ENCODE measurements at places on chromosomes 1 and 21.

DNA sequence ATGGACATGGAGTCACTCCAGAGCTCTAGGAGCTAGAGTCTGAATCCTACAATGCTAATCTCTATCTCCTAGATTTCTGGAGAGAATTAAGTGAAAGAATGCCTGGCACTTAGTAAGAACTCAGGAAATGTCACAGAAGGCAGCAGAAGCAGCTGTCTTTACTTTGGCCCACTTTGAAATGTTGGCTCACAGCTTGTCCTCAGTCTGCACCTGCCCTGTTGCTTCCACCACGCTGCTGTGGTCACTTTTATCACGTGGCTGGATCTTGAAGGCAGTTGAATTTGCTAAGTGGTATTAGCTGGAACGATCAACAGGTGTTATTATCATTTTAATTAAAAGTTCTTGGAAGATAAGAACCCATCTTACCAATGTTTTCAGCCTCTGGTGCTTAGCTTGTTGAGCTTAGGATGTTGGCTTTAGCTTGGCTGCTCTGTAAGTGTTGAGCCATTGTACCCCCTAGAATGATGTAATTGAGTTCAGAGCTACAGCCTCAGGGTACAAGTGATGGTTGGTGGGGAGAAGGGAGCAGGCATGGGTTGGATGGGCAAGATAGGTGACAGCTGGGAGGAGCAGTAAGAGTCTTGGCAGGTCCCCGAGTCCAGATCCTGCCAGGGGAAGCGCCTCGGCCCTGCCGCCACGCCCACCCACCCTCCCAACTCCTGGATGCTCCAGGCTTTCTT lies 41.9 kb upstream of the EPS8L3 start:
- no peak for DNase-seq

DNA sequence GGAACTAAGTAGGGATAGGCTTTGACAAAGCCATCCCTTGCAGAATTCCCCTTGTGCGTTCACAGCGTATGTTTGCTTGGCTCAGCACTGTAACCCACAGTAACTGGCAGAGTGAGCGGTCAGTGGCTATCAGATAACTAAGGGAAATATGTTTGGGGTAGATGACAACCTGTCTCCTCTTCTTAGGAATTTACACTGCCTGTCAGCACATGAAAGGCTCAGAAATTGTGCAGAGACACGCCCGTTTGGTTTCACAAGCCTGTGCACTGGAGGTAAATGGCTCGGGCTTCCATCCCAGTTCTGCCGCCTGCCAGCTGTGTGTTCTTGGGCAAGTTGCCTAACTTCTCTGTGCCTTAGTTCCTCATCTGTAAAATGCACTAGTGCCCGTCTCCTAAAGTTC lies 101.2 kb downstream of the PRDM2 start:
- DNase-seq, result no peak

DNA sequence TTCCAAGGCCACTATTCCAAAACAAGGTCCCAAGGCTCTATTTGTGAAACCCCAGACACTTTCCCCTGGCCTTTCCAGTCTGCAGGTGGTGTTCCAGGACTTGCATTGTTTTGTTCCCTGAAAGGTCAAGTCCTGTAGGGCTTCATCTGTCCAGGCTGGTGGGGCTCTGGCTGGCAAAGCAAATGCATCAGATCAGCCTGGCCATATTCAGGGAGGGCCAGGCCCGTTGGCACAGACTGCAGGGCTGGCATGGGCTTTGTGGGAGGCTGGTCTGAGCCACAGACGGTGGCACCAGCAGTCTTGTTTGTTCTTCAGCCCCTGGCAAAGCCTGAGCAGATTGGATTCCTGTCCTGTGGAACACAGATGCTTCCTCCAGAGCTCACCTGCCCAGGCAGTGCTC lies 93.0 kb downstream of the SPATA46 start:
- no peak for DNase-seq

- DNase-seq, result no peak
Observed at GRCh38 chr1:22223176-22223575, 80.3 kb upstream of the WNT4 start.

- no peak for DNase-seq
Observed at GRCh38 chr1:203797948-203798655, 2.7 kb downstream of the ZBED6 start.

DNA sequence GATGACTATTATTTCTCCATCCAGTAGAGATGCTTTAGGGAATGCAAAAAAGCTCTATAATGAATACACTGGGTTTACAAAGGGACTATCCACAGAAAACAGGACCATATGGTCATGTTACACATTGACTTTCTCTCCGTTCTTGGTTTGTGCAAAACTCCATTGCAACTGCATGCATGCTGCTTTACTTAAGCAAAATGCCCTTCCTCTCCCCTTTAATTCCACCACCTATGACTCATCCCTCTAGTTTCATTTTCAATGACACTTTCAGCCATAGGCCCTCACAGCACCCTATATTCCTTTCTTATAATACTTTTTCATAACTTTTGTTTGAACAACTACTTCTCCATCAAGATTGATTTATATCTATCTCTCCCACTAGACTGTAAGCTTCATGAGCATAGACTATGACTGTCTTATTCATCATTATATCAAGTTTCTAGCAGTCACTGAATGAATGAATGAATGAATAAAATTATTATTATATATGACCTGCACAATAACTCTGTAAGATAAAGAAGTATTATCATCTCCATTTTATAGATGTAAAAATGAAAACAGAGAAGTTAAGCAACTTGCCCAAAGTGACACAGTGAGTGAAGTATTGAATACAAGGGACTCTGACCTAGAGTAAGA lies 248.9 kb downstream of the PLPP3 start:
- DNase-seq, result no peak

DNA sequence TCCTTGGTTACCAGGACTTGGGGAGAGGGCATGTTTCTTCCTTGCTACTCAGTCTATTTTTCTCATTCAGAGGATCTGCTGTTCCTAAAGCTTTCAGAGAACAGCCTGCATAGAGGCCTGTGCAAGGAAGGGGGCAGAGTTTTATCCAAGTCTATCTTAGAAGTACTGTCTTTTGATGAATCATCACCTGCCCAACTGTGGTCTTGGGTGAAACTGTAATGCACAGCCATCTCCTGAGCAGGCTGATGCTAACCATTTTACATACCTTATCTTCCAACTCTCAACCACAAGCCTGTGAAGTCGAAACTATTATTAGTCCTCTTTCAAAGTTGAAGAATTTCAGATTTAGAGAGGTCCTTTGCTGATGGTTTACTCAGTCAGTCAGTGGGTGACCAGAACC lies 368.0 kb downstream of the HHAT start:
- DNase-seq, result no peak

DNA sequence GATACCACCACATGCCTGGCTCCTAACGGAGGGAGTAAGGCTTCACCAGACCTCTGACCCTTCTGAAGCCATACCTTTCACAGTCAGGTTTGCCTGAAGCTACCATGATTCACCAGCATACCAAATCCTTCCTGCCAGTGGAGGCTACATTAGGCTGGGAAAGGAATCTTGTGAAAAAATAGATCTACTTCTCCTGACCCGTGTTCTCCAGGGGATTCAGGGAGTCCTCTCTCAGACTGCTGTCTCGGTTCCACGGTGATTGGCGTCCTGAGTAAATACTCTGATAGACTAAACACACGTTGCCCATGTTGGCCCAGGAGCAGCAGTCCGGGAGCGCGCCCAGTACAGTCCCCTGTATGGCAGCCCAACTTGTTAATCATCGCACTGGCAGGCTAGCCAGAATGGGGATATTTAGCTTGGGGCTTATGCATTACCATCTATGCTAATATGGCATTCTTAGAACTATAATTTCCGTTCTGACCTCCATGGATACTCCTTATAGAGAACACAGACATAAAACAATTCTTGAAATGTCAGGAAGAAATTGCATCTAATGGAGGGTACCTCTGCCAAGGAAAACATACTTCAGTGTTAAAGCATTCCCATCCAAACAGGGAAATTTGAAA lies 173.2 kb downstream of the ROR1 start:
- DNase-seq, result no peak

- DNase-seq, result no peak
Observed at GRCh38 chr1:229397762-229398161, 36.1 kb downstream of the ACTA1 start.

- DNase-seq, result no peak
Observed at GRCh38 chr1:182368903-182369302, 22.7 kb downstream of the GLUL start.

GRCh38 chr1:149936170-149936991 lies at the start of gene MTMR11:
Gene MTMR11 (minus strand): TSS chr1:149936879. CDS start chr1:149936647, 232 bp downstream.
- DNase-seq, result no peak

- DNase-seq, result no peak
Observed at GRCh38 chr1:65606426-65606825, 186.0 kb downstream of the LEPR start.

DNA sequence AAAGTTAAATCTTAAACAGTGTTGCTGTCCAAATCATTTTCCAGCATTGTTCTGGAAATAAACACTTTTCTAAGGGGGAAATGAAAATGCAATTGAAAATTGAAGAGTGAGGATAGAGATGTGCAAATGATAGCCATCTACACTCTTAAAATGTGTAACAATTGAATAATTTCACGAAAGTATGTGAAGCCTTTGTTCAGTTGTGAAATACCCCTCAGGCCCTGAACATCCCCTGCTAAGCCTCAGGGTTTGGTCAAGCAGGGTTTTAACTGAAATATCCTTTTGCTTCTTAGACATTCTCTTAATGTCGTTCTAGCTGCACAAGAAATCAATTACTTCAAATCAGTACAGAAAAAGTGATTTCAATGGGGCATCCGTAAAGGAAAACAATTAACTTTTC lies 65.9 kb upstream of the DYNLT5 start:
- DNase-seq, result no peak

DNA sequence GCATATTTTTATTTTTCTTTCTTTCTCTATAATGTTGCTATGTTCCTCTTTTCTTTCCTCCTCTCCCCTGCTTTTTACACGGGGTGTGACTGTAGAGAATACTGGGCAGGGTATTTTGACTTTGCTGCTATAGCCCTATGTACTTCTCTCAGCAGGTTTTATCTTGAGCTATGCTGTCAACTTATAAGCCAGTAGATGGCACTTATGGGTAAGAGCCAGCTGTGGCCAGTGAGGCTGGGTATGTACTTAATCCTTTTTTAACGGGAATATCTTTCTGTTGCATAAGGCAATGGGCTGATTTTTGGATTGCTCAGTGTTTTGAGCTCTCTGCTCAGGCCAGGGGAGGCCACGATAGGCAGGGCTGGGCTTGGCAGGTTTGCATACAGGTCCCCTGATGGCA lies 99.0 kb downstream of the KCNK2 start:
- DNase-seq, result no peak

GRCh38 chr1:64480999-64481772 lies 11.3 kb downstream of the CACHD1 start:
- DNase-seq, result no peak

DNA sequence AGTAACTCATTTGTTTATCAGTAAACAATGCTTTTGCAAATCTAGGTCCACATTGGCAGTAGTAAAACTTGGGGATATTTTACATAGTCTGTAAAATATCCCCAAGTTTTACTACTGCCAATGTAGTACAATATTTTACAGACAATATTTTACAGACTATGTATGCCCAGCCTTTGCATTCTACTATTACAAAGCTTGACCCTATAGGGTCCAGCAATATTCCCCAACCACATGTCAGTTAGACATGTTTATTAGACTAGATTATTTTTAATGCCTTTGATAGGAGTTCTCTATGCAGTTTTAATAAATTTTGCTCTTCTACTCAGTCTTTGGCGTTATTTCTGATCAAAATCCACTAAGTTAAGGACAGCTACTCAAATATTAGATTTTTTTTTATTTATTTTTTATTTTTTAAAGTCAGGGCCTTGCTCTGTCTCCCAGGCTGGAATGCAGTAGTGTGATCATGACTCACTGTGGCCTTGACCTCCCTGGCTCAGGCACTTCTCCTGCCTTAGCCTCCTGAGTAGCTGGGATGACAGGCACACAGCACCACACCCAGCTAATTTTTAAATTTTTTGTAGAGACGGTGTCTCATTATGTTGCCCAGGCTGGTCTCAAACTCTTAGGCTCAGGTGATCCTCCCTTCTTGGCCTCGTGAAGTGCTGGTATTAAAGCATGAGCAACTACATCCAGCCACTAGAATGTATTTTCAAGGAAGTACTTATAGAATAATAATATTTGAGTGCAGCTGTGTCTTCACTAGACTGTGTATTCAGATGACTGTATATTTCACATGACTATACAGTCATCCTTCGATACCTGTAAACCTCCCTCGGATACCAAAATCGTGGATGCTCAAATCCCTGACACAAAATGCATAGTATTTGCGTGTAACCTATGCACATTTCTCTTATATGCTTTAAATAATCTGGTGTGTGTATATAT lies 19.8 kb downstream of the MIER1 start:
- DNase-seq, result no peak

- no peak for DNase-seq
Observed at GRCh38 chr21:42781150-42781970, 98.0 kb downstream of the WDR4 start.

DNA sequence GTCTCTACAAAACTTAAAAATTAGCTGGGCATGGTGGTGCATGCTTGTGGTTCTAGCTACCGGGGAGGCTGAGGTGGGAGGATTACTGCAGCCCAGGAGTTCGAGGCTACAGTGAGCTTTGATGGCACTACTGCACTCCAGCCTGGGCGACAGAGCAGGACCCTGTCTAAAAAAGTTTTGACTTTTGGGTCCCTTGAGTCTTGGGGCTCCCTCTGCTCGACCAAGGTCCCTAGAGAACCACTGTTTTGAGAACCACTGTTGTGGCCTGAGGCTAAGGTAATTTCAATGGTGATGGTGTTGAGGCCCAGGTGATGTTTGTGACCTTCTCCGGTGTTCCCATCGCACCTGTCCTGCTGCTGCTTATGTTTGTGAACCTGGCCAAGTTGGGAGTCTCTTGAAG lies 3.1 kb upstream of the CAMTA1 start:
- no peak for DNase-seq

GRCh38 chr1:41919764-41920397 lies 1.2 kb upstream of the HIVEP3 start:
- DNase-seq, result peak; percentile 54

GRCh38 chr1:84724128-84724860 lies 34.0 kb upstream of the SSX2IP start:
- peak; percentile 5 for DNase-seq

DNA sequence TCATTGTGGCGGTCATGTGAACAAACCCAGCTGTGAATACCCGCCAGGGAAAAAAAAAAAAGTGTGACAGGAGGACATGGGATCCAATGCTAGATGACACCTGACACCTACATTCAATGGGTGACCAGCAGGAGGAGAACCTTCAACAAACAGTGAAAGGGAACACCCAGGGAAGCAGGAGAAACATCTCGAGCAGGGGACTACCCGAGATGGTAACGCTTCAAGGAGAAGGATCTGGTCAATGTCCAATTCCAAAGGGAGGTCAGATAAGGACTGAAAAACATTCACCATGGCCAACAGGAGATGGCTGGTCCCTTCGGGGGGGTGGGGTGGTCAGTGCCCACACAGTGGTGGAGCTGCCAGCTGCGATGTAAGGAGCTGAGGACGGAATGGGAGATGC lies 46.3 kb downstream of the PTPN14 start:
- no peak for DNase-seq

GRCh38 chr1:223815020-223815853 lies 30.5 kb downstream of the TP53BP2 start:
- no peak for DNase-seq

DNA sequence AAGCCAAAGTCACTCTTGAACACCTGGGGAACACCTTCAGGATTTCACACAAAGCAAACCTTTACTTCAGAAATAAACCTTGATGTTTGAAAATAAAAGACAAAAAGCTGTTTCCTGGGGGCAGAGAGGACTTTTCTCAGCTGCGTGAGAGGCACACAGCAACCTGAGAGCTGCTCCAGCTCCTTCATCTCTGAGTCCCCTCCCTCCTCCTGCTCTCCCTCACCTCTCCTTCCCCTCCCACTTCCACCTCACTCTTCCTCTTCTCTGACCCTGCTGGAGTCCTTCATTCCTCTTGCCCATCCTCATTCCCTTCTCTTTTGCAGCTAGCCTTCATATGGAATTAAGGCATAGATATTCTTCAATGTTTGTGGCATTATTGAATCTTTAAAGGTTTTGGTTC lies 208.4 kb downstream of the OMA1 start:
- DNase-seq, result no peak
